ENCODE measurements at places on chromosomes 11 and 22.

GRCh38 chr22:20174785-20175596, 24.1 kb upstream of the CCDC188 start:
- no peak for DNase-seq

- DNase-seq: no peak
Measured at GRCh38 chr11:24759742-24760141, 262.9 kb downstream of the LUZP2 start.

- DNase-seq: no peak
Measured at GRCh38 chr11:16969010-16969999, 44.9 kb downstream of the PLEKHA7 start.

GRCh38 chr11:66126808-66127555, 56.9 kb downstream of the PACS1 start:
- peak; percentile 76 for DNase-seq

DNA sequence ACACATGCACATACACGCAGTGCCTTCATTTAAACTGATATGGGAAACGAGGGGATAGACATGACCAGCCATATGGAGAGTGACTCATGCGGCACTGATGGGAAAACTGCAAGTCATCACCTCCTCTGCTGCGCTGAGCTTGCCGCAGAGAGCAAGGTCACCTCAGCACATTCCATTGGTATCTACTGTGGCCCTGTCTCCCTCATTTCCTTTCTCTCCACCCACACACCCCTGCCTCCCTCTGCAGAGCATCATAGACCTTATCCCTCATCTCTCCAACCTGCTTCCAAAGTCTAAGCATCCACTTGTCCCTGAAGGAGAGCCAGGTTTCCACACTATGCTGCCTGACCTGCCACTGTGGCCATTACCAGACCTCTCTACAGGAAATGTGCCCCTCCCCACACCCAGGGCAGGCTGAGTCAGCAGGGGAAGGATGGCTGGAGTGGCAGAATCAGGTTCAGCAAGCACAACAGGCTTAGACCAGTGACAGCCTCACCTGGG, 116.9 kb upstream of the SNX19 start:
- DNase-seq: no peak

- DNase-seq: no peak
Measured at GRCh38 chr11:85914425-85914824, 59.2 kb downstream of the CCDC83 start.

GRCh38 chr11:72004515-72005346, 6.0 kb downstream of the IL18BP start:
- DNase-seq: no peak

GRCh38 chr11:93274851-93275250, 55.7 kb upstream of the DEUP1 start:
- no peak for DNase-seq

GRCh38 chr11:32379719-32380118, 55.6 kb downstream of the WT1 start:
- no peak for DNase-seq

All from CD4-positive, alpha-beta T cell treated with Interleukin-17A for 4 hours (primary cell).